ENCODE measurements at places on chromosomes 13 and 19. TPM values are rescaled to one million over a fixed set of nuclear protein-coding genes. Genes with fewer than 3 reads are reported as not detected.
A peak's percentile ranks its signal among the peaks of the same experiment; 100 is the strongest.

DNA sequence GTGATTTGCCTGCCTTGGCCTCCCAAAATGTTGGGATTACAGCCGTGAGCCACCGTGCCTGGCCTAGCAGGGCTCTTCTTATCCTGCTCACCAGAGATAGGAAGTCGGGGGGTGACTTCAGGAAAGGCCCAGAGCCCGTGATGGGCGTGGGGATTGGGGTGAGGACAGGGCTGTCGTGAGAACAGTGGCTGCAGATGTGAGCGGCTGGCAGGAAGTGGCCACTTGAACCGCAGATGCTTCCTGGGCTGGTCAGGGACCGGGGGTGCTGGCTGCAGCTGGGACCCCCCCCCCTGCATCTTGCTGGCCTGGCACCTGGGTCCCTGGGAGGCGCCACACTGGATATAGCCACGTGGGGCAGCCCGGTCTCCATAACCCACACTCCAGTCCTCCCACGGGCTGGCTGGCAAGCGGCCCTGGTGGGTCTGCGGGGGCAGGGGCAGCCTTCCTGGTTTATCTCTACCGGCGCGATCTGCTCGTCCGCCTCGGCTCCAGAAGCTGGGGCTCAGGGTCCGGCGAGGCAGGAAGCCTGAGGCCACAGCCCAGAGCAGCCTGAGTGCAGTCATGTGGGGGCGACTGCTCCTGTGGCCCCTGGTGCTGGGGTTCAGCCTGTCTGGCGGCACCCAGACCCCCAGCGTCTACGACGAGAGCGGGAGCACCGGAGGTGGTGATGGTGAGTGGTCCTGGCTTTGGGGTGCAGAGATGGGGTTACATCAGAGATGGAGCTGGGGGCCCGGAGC, at the start of gene F2RL3:
Gene F2RL3, plus strand, starts transcription at position 371 of the 737 bp plus-strand sequence. Its CDS starts 191 bp downstream, at position 562.
- no peak within 1 kb of the TSS for H3K4me3 ChIP-seq
- no peaks in the 10 kb centered on the region for H3K4me1 ChIP-seq
- DNase-seq, result no peak
- H3K27me3 ChIP-seq, result no peaks in the 10 kb centered on the region

DNA sequence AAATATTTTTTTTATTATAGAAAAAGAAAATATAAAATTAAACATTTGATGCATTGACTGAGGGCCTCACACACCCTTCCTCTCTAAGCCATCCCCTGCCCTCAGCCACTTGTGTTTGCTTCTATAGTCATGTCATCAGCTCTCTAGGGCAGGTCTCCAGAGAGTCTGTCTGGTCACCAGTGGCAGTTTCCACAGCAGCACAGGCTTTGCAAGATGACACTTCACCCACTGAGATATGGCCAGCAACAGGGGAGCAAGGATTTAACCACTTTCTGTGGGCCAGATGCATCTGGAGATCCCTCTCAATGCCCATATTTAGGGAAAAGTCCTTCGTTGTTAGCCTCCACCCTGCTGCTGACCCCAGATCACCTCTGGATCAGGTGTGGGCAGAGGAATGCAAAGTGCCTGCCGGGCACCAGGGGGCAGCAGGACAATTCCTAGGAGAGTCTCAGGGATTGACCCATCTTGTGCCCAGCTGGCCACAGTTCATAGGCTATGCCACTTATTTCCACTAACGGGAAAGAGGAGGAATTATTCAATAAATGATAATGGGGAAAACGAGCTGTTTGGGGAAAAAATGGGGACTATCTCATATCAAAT, 4.8 kb downstream of the ABCC4 start:
- DNase-seq, result peak; percentile 23
- H3K4me3 ChIP-seq, result peak overlapping the region; percentile 61
- H3K27ac ChIP-seq, result no peak overlapping the region
- peaks cover 20% of the 10 kb centered on the region for H3K4me1 ChIP-seq
- no peaks in the 10 kb centered on the region for H3K27me3 ChIP-seq

SLC46A3 gene
- 0.75 TPM for total RNA-seq

DNA sequence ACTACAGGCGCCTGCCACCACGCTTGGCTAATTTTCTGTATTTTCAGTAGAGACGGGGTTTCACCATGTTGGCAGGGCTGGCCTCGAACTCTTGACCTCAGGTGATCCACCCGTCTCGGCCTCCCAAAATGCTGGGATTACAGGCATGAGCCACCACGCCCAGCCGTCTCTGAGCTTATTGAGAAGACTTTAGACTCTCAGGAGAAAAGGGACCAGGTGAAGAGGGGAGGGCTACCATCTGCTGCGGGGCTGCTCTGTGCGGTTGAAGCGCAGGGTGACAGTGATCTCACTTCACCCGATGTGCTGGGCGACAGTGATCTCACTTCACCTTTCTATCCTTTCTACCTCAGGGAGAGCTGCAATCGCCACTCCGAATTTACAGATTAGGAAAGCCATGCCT, 25.3 kb downstream of the PDCD5 start:
- DNase-seq, result no peak
- no peak overlapping the region for H3K4me3 ChIP-seq
- H3K27me3 ChIP-seq, result no peaks in the 10 kb centered on the region
- H3K27ac ChIP-seq, result no peak overlapping the region

DNA sequence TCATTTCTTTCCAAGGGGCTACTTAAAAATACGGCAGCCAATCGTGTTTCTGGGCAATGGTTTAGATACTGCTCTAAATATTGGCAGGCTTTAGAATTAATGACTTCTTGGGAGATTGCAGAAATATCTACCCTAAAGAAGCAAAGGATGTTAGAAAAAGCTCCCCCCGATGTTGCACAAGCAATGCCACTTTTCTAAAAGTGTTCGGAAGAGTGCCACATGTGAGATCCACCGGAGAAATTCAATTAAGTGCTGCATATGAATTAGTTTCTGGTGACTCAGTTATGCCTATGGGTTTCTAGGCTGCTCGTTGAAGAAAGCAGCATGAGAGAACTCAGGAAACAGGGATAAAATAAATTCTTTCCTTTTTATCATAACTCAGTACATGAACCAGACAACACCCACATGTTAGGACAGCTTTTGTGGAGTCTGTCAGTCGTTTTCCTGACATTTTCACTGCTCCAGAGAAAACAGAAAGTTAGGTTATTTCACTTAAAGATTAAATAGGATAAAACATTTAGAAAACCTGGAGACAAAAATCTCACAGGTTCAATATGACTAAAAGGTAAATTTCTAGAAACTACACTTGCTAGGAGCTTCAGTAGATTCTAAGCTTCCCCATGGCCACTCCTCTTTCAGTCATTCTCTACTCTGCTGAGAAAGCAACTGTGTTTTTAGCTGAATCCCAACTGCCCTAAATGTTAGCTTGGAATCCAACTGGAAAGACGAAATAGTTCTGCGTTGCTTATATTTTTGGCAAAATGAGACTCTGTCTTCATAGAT, 244.7 kb downstream of the DCLK1 start:
- no peak for DNase-seq
- H3K4me3 ChIP-seq, result no peak overlapping the region

GRCh38 chr19:51339313-51339686, 2.6 kb downstream of the VSIG10L start:
- no peaks in the 10 kb centered on the region for H3K36me3 ChIP-seq
- peaks cover 15% of the 10 kb centered on the region for H3K27me3 ChIP-seq
- no peak for DNase-seq
- peak overlapping the region; percentile 15 for H3K27ac ChIP-seq
- peak overlapping the region; percentile 89 for H3K4me3 ChIP-seq

DNA sequence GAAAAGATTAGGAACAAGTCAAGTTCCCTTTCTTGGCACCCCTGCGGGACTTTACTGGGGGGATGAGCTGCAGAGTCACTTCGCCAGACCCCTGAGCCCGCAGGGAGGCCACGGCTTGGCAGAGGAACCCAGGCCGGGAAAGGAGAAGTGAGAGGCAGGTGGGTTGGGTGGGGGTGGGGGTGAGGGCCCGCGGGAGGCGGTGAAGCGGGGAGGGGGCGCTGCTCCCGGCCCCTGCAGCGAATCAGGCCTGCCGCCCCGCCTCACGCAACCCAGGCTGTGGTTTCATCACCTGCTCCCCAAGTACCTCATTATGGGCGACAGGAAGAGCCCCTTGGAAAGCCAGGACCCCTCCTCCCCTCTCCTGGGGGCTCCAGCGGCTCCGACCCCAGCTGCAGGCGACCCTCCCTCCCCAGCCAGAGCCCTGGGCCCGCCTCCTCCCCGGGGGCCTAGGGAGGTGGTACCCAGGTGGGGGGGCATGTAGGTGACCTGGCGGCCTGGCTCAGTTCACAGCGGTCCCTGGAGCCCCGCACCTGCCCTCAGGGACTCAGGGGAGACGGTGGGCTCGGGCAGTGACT, 9.5 kb downstream of the MEF2B start:
- no peaks in the 10 kb centered on the region for H3K36me3 ChIP-seq
- no peak for DNase-seq
- H3K4me3 ChIP-seq, result no peak overlapping the region
- no peaks in the 10 kb centered on the region for H3K4me1 ChIP-seq
- H3K27me3 ChIP-seq, result no peaks in the 10 kb centered on the region
- no peak overlapping the region for H3K27ac ChIP-seq

DNA sequence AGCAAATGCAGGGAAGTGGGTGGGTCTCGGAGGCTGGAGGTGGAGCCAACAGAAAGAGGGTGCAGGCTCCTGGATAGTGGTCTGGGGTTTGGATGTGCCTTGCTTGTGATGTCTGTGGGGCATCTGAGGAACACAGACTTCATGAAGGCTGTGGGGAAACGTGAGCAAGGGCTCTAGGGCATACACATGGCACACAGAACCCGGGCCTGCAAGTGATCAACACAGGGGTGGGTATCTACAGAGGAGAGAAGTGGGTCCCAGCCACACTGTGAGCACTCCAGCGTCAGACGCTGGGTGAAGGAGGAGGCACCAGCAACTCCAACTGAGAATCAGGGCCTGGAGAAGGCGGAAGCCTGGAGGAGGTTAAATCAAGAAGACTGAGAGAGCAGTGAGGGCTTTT, 5.4 kb upstream of the UBE2M start:
- no peak for DNase-seq
- H3K27ac ChIP-seq, result peak overlapping the region; percentile 83
- H3K27me3 ChIP-seq, result peaks cover 4% of the 10 kb centered on the region
- peaks cover 10% of the 10 kb centered on the region for H3K36me3 ChIP-seq

NKG7 gene
- not detected for total RNA-seq

BIVM gene
- 26.4 TPM for total RNA-seq

RUBCNL gene
- 29.7 TPM for total RNA-seq

- H3K27ac ChIP-seq, result no peak overlapping the region
- peaks cover 57% of the 10 kb centered on the region for H3K27me3 ChIP-seq
- H3K4me3 ChIP-seq, result peak overlapping the region; percentile 61
- no peak for DNase-seq
Measured at GRCh38 chr19:41350735-41351338, 2.9 kb downstream of the TGFB1 start.

DNA sequence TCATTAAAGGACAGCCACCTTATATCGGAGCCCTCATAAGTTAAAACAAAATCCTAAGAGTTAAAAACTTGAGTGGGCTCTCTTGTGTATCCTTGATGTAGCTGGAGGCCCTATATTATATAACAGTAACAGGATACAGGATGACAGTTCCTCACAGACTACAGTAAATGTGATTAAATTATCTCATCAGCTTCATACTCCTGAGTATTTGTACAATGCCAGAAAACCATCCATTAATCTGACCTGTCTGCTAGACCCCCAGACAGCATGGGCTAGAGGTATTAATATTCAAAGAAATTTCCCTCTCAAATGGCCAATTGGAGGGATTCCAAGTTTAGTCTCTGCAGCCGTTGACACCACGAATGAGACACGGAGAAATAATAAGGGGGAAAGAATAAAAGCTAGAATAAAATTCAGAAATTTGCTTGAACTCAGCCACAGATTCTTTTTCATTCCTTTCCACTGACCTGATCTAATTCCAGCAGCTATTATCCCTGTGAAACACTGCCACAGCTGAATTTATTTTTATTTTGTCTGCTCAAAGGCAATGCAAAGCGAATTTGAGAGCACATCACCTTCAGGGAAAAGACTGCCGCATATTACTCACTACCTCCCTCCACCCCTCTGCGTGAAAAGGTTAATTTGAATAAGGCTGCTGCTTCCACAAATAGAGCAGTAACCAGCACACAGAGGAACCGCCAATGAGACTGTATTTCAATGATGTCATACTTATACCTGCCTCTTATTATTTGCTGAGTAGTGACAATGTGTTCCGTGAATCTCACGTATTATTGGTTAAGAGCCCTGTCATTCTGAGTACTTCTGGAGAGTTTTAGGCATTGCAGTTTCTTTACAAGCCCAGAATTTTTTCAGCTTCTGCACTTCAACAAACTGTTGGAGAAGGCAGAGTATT, 155.9 kb upstream of the KLF12 start:
- H3K4me3 ChIP-seq, result peak overlapping the region; percentile 49
- H3K27me3 ChIP-seq, result no peaks in the 10 kb centered on the region
- peaks cover 41% of the 10 kb centered on the region for H3K4me1 ChIP-seq
- peak; percentile 2 for DNase-seq
- no peak overlapping the region for H3K27ac ChIP-seq
- H3K36me3 ChIP-seq, result no peaks in the 10 kb centered on the region

DNA sequence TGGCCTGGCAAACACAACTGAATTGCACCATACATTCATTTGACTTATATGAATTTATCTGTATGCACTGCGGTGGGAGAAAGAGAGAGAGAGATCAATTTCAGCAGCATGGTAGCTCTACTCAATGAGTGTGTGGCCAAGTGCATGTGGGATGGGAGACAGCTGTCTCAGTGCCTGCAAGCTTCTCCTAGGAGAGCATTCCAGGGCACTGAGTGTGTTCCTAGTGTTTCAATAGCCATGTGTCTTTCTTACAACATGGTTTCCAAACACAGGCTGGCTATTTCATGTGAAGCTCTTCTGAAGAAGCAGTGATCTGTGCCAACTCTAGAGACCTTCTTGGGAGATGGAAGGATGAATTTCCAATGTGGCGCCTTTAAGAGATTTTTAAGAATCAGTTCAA, 43.5 kb downstream of the NEK5 start:
- H3K4me3 ChIP-seq, result no peak overlapping the region
- H3K36me3 ChIP-seq, result no peaks in the 10 kb centered on the region
- no peaks in the 10 kb centered on the region for H3K27me3 ChIP-seq

ZNF554 gene
- 9.0 TPM for total RNA-seq

DNA sequence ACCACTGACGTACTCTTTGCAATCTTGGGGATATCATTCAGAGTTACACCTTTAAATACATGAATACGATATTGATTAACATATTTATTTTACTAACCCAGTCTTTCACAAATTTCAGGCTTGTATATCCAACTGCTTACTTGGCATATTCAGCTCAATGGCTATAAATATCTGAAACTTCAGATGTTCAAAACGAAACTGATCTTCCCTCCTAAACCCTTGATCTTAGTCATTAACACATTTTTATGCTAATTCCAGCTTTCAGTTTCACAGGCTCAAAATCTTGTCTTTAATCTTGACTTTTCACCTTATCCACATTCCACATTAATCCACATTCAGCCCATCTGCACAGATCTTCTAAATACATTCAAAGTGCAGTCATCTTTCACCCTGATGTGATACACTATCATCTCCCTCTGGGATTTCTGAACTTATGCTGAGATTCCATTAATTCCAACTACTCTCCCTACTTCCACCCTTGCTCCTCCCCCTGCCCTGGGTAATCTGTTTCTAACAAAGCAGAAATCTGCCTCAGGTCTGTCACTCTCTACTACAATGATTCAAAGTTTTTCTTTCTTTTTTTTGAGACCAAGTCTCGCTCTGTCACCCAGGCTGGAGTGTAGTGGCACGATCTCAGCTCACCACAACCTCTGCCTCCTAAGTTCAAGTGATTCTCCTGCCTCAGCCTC, 387.2 kb downstream of the GPC5 start:
- no peaks in the 10 kb centered on the region for H3K36me3 ChIP-seq
- no peak overlapping the region for H3K4me3 ChIP-seq
- no peaks in the 10 kb centered on the region for H3K4me1 ChIP-seq
- H3K27ac ChIP-seq, result no peak overlapping the region
- no peak for DNase-seq

GRCh38 chr13:96768524-96768923, 225.8 kb downstream of the OXGR1 start:
- H3K4me3 ChIP-seq, result no peak overlapping the region
- H3K36me3 ChIP-seq, result no peaks in the 10 kb centered on the region
- no peaks in the 10 kb centered on the region for H3K27me3 ChIP-seq

MEIOSIN gene
- total RNA-seq, result not detected

NLRP9 gene
- total RNA-seq, result not detected
